ENCODE measurements at places on chromosomes 7 and 10.

DNA sequence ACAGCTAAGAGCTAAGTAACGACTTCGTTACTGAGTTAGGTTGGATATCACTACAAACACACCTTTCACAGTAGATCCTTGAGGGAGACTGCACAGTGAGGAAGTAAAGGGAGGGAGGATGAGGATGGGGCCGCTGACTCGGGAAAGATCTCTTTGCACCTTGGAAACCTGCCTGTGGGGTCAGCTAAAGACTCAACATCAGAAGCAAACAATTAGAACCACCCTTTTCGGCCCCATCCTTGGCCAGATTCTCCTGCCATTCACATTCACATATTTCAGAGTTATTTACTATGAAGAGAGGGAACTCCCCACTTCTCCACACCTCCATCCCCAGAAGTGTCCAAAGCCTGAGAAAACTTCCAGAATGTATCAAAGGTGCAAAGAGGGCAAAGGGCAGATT is 47.1 kb downstream of the CLEC2L start:
- no peak for DNase-seq

GRCh38 chr7:2313450-2314208 is 612 bp downstream of the SNX8 start:
- no peak for DNase-seq

GRCh38 chr7:155964543-155964942 is 152.3 kb upstream of the SHH start:
- no peak for DNase-seq

DNA sequence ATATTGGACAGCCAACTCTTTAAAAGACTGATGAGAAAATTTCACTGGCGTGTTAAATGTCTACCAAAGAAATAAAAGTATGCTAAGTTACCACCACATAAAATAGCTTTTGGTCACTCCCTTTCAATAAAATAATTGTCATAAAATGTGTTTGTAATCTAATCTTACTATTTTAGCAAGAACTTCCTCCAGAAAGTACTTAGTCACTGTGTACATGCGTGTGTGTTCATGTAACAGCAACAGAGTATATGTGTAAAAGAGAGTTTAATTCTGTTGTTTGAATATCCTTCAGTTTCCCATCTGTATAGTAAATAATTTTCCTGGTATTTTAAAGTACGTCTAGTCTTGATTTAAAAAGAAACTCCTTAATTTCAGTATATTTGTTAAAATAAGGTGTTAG is 35.0 kb upstream of the WASL start:
- DNase-seq, result no peak

DNA sequence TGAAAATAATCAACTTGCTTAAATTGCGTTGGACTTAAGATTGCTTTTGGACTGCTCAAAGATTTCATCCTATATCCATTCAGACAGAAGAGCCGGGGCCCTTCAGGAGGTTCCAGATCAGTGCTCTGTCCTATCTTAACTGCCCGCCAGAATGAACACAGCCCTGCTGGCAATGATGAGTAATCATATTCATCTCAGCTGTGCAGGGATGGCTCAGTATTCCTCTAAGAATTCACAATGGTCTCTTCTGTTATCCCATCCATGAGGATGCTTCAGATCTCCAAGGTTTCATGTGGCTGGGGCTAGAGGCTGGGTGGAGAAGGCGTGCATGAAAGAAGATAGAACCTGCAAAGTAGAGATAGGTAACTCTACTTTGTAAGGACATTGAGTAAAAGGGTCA is 80.0 kb upstream of the NPVF start:
- no peak for DNase-seq

- no peak for DNase-seq
These were observed 67.3 kb upstream of the SHH start for GRCh38 chr7:155879592-155879991.

GRCh38 chr10:11475831-11476434 is 135.5 kb downstream of the USP6NL start:
- no peak for DNase-seq

DNA sequence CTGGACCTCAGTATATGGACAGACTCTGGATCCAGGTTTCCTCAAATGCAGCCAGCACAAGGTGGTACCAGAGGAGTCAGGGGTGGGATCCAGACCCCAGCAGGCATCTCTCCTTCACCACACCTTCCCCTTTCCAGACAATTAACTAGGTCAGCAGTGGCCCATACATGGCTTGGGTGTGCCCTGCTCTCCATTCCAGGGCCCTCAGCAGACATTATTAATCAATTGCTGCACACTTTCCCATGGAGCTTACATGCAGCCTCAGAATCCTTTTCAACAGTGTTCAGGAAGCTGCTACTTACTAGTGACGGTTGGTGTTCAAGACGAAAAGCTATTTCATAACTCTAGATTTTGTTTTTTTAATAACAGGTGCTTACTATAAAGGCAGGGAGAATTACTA is 6.0 kb downstream of the COL13A1 start:
- peak; percentile 50 for DNase-seq

DNA sequence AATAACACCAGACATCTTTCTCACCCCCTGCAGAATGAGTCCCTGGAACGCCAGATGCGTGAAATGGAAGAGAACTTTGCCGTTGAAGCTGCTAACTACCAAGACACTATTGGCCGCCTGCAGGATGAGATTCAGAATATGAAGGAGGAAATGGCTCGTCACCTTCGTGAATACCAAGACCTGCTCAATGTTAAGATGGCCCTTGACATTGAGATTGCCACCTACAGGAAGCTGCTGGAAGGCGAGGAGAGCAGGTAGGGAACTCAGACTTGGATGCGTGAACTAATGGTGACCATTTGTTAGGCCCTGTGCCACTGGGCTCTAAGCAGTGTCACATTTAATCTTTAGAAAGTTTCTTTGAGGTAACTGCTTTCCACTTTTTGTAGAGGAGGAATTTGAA is 7.1 kb downstream of the VIM start:
- no peak for DNase-seq

DNA sequence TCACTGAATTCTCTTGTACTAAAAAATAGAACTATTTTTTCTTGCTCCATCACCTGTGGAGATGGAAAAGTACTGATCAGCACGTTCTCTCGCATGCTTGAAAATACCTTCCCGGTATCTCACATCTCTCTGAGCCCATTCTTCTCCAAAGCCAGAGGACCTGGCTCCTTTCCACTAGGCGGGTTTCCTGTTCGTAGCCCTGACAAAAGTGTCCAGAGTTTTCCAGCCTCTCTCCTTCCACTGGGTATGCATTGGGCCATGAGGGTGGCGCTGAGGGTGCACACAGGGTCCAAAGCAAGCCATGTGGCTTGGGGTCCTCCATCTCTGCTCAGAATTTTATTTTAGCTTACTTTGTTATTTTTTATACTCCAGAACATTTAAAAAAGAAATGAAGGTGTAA is 16.3 kb upstream of the SRGN start:
- DNase-seq, result no peak

GRCh38 chr7:138752518-138753149 is 45.2 kb upstream of the TMEM213 start:
- no peak for DNase-seq

- DNase-seq, result no peak
These were observed 146.4 kb downstream of the ZNF248 start for GRCh38 chr10:37710831-37711616.

- no peak for DNase-seq
These were observed 140.3 kb downstream of the GPR85 start for GRCh38 chr7:112946350-112946749.

DNA sequence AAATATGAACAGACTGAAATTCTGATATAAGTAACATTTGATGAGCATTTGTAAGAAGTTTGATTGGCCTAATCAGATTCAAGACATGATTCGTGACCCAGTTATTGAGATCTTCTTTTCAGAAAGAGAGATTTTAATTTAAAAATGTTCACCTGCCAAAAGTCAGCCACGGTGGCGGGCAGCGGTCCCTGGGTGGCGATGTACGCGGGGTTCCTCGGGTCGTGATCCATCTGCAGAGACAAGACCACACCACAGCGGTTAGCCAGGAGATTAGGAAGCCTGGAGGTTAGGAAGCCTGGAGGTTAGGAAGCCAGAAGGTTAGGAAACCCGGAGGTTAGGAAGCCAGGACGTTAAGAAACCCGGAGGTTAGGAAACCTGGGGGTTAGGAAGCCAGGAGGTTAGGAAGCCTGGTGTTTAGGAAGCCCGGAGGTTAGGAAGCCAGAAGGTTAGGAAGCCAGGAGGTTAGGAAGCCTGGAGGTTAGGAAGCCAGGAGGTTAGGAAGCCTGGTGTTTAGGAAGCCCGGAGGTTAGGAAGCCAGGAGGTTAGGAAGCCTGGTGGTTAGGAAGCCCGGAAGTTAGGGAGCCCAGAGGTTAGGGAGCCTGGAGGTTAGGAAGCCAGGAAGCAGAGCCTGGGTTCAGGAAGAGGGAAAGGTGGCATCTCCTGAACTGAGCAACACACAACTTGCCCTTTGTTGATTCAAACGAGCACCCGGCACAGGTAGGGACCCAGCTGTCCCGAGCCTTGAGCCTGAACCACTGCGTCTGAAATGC is 258.5 kb downstream of the DNAJB6 start:
- DNase-seq, result no peak

DNA sequence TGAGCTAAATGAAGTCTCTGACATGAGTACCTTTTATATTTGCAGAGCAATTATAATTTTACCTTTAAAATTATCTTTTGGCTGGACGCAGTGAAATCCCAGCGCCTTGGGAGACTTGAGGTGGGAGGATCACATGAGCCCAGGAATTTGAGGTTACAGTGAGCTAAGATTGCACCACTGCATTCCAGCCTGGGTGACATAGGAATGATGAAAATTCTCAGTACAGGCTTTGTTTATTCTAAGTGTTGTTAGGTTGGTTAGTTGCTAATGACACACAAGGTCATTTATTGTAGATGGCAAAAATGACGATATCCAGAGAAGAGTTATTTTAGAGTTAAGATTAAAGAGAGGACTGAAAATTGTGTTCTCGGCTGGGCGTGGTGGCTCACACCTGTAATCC is 87.6 kb downstream of the XRCC2 start:
- DNase-seq, result peak; percentile 85

DNA sequence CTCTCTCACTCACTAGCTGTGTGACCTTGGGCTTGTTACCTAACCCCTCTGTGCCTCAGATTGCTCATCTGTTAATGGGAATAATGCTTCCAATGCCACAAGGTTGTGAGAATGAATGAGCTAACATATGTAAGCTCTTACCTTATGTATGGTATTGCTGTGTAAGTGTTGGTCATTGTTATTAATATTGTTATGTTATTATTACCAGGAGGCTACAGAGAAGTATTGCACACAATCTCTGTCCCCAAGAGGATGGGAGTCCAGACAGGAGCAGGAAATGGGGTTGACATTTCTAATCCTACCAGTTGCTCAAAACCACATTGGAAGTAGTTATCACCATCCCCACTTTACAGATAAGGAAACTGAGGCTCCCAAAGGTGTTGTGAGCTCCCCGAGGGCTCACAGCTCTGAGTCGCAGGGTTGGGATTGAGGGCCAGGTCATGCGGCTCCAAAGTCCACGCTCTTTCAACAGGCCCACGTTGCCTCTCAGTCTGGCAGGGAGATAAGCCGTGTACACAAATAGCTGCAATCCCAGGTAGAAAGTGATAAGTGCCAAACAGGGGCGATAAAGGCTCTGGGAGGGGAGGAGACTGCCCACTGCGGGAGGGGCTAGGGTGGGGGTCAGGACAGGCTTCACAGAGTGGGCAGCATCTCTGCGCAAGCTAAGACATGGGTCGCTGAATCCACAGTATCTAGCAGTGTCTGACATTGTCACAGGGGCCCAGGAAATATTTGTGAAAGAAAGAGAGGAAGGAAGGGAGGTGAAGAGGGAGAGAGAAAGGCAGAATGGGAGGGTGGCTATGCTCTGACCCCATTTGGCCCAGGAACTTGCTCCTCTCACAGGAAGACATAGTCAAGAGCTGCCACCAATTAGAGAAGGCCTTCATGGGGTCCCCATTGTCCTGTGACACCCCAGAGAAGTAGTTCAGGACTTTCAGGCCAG is 9.6 kb upstream of the ZMIZ1 start:
- no peak for DNase-seq

- DNase-seq, result no peak
These were observed 31.5 kb downstream of the BICC1 start for GRCh38 chr10:58544135-58544534.

DNA sequence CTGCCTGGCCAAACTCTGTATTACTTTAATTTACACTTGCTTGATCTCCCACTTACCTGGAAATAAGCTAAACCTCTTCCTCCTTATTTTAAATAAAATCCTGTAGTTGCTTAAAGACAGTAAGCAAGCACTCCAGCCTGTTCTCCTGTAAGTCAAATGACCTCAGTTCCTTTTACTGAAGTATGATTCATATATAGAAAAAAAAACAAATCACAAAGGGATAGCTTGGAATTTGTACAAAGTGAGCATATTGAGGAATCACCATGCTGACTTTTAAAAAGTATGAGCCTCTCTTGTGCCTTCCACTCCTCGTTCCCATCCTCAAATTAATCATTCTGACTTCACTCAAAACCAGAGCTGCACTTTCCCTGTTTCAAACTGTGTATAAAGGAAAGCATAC is 52.0 kb downstream of the C10orf90 start:
- DNase-seq, result no peak

DNA sequence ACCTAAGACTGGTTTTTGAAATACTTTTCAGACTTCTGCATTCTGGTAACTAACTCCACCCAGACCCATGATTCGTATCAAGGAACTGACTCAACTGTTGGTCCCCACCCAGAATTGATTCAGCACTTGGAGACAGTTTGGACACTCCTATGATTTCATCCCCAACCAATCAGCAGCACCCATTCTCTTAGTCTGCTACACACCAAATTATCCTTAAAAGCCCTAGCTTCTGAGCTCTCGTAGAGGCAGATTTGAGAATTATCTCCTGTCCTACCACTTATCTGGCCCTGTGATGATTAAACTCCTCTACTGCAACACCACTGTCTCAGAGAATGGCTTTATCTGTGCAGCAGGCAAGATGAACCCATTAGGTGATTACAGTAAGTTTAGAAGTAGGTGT is 7.7 kb upstream of the GSTO1 start:
- DNase-seq, result no peak

- no peak for DNase-seq
These were observed 26.7 kb upstream of the FGFR2 start for GRCh38 chr10:121624836-121625486.

GRCh38 chr10:110349386-110349785 is 44.7 kb upstream of the SMNDC1 start:
- DNase-seq, result no peak

DNA sequence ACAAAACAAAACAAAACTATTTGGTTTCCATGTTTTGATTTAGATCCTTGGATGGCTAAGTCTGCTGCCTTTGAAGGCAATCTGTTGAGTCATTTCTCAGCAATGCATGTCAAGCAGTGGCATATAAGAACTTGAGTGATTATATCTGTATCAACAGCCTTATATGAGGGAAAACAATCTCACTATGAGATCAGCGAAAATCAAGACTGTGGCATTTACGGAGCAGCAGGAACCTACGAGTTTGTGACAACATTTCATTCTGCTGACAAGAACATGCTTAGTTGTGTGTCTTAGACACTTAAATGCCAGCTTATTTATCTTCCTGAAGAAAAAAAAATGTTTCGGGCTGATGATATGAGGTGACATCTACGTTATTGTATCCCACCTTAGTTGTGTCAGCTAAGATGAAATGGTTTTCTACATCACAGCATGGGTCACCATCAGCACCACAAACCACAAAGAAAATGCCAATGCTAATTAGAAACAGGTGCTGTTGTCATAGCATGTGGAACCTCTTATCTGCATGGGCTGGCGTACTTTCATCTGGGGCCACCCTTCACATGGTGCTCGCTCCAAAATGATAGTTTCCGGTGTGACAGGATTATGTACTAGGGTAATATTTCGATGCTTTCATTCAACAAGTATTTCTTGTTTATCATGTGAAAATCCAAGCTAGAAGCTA is 1085.5 kb downstream of the SORCS1 start:
- peak; percentile 35 for DNase-seq
